ENCODE measurements at places on chromosomes 5 and 9.

DNA sequence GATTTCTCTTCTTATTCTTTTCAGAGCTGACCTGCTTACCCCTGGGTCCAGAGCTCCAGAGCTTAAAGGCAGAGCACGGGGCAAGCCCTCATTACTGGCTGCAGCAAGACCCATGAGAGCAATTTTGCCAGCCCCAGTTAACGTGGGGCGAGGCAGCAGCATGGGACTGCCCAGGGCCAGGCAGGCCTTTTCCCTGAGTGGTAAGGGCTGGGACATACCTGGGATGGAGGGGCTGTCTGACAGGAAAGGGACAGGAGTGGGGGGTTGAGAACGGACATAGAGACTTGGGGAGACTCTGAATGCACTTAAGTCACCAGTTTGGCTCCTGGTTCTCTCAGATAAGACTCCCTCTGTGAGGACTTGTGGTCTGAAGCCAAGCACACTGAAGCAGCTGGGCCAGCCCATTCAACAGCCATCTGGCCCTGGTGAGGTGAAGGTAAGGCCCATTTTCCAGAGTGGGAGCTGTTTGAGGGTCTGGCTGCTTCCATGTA lies 26.2 kb downstream of the HMGXB3 start:
- no peak for DNase-seq

GRCh38 chr5:68071736-68072135 lies 143.8 kb upstream of the PIK3R1 start:
- DNase-seq = no peak

GRCh38 chr9:22143799-22144625 lies 134.9 kb upstream of the CDKN2B start:
- no peak for DNase-seq

DNA sequence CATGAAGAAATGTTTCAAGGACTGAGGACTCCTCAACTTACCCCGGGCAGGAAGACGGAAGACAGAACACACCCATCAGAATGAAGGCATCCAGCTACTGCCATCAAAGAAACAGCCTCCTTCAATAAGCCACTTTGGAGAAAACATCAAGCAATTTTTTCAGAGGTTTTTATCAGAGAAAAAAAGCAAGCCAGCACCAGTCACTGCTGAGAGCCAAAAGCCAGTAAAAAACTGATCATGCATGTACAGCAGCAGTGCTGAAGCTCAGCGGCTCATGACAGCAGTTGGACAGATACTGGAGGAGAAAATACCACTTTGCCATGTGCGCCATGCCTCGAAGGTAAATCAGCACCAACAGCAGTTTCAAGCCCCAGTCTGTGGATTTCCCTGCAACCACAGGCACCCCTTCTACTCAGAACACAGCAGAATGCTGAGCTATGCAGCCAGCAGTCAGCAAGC lies 10.1 kb upstream of the ZNF484 start:
- DNase-seq = no peak

DNA sequence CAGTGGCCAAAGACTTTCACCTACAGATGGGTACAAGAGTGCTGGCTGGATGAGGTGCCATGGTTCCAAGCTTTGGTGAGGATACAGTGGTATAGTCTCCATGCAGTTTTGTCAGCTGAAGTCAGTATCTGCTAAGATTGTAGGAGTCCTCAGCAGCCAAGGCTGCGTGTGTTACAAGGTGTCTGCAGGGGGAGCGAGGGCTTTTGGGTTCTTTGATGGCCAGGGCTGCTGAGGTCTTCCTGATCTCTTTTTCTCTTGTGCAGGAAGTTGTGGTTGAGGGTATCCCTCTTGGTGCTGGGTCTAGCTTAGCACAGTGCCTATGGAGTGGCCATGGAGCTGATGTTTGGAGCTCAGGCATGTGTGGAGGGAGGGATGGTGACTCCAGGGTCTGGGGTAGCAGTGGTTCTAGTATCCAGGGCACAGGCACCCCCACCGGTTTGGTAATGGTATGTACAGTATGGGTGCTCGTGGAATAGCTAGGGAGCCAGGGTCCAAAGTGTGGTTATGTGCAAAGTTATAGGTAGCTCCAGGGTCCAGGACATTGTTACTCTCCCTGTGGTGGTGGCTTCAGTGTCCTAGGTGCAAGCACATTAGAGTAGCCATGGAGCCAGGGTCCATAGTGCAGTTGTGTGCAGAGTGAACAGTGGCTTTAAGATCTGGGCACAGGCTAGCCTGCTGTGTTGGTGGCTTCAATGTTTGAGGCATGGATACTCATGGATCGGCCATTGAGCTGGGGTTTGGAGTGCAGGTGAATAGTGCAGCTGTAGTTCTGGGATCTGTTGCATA lies 36.7 kb downstream of the CNTLN start:
- no peak for DNase-seq

DNA sequence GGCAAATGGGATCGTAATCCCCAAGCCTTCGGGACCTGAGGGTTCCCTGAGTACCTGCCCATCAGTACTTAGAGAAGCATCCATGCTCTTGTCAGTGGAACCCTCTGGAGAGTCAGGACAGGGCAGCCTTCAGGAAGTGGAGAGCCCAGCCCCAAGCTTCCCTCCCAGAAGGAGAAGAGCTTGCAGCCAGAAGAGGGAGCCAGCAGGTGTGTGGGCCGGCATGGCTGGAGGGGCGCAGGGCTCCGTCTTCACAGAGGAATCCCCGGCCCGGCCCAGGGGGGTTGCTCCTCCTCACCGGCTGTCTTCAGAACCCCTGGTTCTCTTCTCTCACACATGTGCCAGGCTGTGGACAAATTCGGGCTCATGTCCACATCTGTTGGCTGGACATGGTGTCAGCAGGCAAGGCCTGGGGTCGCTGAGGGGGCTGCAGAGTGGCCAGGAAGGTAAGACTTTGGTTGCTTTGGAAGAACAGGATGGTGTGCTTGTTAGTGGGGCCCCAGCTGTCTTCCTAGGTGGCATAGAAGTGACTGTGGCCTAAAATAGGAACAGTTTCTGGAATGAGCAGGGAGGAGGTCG lies 58.9 kb upstream of the RXRA start:
- DNase-seq = no peak

GRCh38 chr5:129322968-129323367 lies 137.1 kb upstream of the ADAMTS19 start:
- no peak for DNase-seq

- no peak for DNase-seq
Observed at GRCh38 chr5:54024466-54024865, 285.9 kb downstream of the ARL15 start.

DNA sequence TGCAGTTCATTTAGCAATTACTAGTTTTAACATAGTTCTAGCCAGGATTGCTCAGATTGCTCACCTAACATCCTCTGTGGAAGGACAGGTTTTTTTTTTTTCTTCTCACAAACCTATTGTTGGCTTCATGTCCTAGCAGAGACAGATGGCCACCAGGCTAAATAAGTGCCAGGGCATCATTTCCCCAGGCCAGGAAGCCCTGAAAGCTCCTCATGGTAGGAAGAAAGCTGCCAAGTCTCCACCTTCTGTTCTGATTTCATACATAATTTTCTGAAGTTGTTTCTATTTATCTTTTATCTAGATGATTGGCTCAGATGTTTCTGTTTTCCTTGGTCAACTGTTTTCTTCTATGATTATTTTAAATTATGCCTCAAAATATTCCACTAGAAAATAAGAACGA lies 31.0 kb downstream of the EFCAB9 start:
- DNase-seq = no peak

DNA sequence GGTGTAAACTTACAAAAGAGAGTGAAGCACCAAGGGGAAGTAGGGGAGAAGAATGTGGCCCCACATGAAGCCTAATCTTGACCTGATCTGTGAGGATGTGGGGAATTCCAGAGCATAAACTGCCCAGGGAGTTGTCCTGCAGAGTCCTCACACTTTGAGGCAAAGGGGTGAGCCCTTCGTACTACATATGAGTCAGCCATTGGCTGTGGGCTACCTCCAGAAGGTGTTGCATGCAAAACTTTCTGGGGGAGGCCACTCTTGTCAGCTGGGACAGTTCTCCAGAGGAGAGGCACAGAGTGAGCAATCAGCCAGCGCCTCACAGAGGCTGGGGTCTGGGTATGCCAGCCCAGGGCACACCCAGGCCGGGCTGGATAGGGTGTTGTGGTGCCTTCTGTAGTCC lies 98.1 kb upstream of the NMUR2 start:
- no peak for DNase-seq

DNA sequence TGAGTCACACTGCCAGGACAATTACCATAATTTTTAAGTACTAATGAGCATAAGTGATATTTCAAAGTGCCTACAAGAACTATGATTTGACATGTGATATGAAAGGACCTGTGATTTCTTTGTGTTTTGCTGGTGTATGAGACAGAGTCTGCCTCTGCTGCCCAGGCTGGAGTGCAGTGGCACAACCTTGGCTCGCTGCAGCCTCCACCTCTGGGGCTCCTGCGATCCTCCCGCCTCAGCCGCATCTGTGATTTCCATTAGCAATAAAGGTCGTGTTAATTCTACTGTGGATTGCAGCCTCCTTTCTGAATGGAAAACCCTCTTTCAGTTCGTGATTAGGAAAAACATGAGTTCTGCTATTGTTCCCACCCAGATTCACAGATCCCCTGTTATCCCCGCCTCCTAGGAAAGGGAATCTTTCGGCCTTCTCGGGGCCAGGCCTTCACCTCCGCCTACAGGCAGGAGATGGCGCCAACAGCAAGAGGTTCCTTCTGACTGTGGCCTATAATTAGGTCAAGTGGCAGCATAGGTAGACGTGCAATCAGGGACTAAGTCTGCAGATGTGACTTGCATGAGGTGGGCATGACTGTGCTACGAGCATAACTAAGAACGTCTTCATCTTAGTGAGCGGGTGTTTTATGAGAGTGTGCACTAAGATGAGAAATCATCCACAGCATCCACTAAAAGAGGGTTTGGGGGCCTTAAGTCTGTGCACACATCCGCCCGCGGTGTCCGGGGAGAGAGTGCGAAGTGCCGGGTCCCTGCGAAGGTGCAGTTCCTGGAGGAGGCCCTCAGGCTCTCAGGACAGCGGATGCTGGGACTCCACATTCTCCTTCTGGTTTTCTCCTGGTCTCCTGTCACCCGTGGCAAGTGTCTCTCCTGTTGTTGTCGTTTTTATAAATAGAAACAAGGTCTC lies 23.1 kb downstream of the TRIM7 start:
- DNase-seq = no peak

GRCh38 chr5:59351076-59351794 lies 542.3 kb downstream of the PDE4D start:
- DNase-seq = no peak

DNA sequence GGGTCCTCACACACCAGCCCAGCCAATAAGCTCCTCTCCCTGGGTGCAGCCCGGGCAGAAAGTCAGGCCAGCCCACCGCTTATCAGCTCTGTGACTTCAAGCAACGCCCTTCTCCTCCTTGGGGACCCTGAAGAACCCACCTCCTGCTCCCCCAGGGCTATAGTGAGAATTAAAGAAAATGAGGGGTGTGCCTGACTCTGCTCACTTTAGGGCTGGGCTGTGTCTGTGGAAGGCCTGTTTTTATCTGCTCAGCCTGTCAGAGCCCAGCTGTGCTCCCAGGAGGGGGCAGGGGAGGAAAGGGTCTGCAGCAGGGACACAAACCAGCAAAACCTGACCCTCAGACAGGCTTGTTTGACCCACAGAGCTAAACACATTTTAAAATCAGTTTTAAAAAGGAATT lies 3.9 kb downstream of the GPRIN1 start:
- no peak for DNase-seq

- no peak for DNase-seq
Observed at GRCh38 chr9:99822109-99822805, 572 bp downstream of the NR4A3 start.

DNA sequence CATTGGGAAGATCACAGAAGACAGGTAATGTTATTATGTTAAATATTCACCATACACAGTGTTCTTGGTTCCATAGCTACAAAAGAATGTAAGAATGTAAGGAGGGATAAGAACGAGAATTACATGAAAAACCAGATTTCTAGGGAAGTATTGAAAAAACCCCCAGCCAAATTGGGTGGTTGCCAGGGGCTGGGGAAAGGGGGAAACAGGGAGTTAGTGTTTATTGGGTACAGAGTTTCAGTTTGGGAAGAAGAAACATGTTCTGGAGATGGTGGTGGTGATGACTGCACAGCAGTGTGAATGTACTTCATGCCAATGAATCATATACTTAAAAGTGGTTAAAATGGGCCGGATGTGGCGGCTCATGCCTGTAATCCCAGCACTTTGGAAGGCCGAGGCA lies 40.3 kb downstream of the GLRX start:
- no peak for DNase-seq

- no peak for DNase-seq
Observed at GRCh38 chr5:62538017-62538942, 40.3 kb upstream of the LRRC70 start.

- no peak for DNase-seq
Observed at GRCh38 chr9:128421482-128421996, 882 bp downstream of the CERCAM start.

DNA sequence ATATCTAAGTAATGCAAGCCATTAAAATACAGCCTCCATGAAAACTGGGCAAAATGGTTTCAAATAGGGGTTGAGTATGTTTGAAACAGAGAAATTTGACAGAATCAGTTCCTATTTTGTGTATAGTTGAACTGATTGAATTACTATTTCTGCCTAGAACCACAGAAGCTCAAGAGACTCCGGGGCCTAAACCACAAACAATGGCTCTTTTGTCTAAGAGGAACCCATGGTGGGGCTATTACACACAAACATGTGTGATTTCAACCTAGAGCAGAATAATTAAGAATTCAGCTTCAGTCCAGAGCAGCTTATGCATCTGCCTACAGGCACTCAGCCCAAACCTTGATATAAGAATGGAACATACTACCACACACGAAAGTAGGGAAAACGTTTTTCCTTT lies 171.2 kb upstream of the MPDZ start:
- DNase-seq = no peak

DNA sequence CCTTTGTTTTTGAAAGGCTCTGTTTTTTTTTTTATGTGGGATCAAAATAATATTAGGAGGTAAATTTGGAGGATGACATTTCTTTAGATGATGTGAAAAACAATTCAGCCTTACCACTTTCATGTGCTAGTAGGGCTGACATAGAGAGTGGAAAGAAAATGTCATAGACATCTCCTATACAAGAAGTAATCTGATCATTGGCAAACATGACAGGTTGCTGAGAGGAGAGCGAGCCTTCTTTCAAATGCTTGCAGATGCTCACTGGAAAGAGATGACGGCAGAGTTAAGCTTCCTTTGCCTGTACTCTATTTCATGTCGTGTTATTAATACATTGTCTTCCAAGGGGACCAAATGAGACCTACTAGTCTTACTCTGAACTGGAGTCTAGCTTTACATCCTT lies 160.1 kb upstream of the DAP start:
- no peak for DNase-seq

GRCh38 chr5:35151146-35151920 lies 79.0 kb downstream of the PRLR start:
- DNase-seq = no peak

DNA sequence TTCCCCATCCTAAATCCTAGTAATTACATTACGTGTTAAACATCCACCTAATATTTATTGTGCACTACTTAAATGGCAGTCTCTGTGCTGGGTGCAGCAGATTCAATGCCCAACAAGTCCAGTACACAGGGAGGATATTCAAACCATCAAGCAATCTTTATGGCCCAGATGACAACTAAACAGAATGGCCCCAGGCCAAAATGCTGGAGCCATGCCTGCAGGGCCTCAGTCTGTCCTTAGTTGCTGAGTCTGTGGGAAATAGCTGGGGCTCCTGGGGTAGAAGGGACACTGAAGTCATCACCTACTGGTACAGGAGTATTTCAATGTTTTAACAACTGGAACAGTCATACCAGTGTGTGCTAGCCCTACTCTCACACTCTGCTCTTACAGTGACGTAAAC lies 153.5 kb downstream of the ZNF608 start:
- no peak for DNase-seq
